ENCODE measurements at places on chromosomes 6 and 20.

GRCh38 chr20:32978009-32978335, 26.3 kb downstream of the SUN5 start:
- no peak for DNase-seq

- no peak for DNase-seq
Observed at GRCh38 chr6:136550045-136550329, 235 bp downstream of the MAP7 start.

DNA sequence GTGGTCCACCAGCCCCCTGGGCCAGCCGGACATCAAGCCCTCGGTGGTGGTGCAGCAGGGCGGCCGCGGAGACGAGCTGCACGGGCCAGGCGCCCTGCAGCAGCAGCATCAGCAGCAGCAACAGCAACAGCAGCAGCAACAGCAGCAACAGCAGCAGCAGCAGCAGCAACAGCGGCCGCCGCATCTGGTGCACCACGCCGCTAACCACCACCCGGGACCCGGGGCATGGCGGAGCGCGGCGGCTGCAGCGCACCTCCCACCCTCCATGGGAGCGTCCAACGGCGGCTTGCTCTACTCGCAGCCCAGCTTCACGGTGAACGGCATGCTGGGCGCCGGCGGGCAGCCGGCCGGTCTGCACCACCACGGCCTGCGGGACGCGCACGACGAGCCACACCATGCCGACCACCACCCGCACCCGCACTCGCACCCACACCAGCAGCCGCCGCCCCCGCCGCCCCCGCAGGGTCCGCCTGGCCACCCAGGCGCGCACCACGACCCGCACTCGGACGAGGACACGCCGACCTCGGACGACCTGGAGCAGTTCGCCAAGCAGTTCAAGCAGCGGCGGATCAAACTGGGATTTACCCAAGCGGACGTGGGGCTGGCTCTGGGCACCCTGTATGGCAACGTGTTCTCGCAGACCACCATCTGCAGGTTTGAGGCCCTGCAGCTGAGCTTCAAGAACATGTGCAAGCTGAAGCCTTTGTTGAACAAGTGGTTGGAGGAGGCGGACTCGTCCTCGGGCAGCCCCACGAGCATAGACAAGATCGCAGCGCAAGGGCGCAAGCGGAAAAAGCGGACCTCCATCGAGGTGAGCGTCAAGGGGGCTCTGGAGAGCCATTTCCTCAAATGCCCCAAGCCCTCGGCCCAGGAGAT, 1.0 kb downstream of the POU3F2 start:
- peak; percentile 75 for DNase-seq

- DNase-seq = no peak
Observed at GRCh38 chr20:10826111-10826510, 152.3 kb upstream of the JAG1 start.

DNA sequence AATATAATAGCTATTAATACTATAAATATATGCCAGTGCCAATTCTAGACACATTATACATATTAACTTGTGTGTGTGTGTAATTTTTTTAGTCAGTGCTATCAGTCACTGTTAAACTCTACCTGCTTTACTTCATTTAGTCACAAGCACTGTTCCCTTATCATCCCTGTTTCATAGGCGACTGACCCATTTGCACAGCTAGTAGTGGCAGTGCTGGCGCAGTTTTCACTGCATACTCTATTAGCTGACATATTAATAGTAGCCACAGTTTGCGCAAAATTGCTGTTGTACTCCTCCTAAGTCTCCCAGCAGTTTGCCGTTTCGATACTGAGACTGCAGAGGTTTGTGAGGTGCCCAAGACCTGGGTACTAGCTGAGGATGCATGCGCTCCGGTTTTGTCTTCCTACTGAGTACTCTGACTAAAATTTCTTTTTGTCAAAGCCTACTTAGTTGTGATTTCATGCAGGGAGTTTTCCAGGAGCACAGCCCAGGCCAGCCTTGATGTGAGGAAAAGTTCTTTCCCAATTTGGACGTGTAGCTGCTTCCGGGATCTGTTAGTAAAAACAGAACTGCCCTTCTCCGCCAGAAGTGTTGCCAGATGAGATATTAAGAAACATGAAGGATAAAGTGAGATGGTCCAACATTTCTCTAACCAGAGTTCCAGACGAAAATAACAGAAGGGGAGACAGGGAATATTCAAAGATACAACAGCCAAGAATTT, 5.6 kb downstream of the BAG2 start:
- DNase-seq = no peak

GRCh38 chr6:118843685-118844390, 50.1 kb upstream of the ASF1A start:
- no peak for DNase-seq

- no peak for DNase-seq
Observed at GRCh38 chr6:109865968-109866367, 112.1 kb upstream of the GPR6 start.

- peak; percentile 17 for DNase-seq
Observed at GRCh38 chr20:11546939-11547338, 370.8 kb upstream of the BTBD3 start.

GRCh38 chr6:160141001-160141726, 19.5 kb downstream of the SLC22A1 start:
- DNase-seq = no peak

DNA sequence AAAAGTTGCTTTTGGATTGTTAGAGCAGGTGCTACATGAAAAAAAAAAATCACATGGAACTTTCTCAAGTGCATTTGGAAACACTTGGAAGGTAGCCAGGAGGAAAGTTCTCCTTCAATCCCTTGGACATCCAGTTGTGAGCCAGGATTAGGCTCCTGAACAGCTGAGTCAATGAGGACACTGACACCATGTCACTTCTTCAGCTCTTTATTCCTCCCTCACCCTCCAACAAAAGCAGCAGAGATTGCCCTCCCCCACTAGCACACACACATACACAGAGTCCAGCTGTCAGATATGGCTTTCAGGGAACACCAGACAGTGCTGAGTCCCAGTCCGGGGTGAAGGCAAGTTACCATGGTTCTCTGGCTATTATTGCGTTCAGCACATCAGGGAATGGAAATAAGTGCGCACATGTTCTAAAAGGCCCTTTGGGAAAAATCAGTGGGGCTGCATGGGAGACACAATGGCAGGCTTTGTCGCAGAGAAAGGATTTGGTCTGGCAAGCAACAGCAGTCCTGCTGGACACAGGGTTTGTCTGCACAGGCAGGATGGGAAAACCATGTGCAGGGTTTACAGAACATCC, 124.7 kb upstream of the MARCKS start:
- peak; percentile 60 for DNase-seq

DNA sequence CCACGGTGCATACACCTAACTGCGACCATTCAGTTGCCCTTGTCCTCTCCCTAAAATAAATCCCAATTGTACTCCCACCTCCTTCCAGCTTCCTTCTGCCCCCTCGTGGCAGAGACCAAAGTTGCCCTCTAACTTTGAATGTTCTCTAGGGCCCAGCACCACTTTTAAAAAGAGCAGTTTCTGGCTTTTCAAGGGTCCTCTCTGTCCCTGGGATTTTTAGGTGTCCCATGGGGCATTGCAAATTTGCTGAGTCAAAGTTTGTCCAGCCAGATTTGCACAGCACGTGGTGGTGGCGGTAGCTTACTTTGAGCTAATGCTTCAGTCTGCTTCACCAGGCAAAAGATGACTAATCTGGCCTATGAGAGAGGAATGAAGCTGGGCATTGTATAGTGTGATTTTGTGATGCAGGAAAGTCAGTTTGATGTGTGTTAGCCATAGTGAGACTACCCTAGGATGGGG, 100.2 kb downstream of the PERP start:
- DNase-seq = peak; percentile 54

- no peak for DNase-seq
Observed at GRCh38 chr6:138431256-138432062, 27.4 kb downstream of the HEBP2 start.

DNA sequence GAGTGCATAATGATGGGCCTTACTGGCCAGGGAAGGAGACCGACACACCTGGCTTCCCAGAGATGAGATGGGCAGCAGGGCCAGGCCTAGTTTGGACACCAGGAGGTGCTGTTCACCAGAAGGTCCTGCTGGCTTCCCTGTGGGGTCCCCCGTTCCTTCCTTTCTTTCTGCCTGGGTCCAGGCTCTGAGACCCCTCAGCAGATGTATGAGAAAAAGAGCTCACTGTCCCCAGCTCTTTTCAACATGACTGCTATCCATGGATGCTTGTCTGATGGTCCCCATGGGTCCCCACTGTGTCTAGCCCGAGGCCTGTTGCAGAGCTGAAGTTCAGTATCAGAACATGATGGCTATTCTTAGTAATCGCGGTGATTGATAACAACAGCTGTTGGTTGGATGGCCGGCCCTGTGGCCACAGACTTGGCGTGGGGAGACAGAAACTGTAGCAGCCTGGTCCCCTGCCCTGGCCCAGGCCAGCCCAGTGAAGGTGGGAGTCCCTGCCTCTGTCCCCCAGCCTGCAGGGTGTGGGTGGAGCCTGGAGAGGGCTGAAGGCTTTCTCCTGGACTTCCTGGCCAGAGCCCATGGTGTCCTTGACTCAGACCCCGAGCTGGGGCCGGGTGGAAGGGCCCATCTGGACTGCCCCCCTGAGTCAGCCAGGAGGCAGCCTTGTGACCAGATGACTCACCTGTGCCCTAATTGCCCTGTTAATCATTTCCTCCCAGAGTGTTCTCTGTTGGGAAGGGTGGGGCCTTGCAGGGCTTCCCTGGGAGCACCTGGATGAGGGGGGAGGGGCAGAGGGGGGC, 9.9 kb upstream of the BAK1 start:
- no peak for DNase-seq

- DNase-seq = no peak
Observed at GRCh38 chr6:139099984-139100383, 34.9 kb upstream of the HECA start.

DNA sequence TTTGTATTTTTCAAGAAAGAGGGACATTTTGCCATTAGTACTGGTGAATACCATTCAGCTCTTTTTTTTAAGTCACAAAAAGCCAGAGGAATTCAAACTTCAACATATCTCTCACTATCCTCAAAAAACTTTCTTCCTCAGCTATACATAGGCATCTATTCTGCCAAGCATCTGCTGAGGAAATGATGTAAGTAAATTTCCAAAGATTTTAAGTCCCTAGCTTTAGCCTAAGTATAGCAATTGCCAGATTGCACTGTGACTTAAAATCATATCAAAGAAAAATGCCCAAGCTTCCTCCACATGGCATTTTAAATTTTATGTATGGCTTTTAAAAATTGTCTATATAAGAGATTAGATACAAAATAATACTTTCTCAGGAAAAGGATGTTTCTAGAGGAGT, 237.4 kb downstream of the EYS start:
- no peak for DNase-seq

DNA sequence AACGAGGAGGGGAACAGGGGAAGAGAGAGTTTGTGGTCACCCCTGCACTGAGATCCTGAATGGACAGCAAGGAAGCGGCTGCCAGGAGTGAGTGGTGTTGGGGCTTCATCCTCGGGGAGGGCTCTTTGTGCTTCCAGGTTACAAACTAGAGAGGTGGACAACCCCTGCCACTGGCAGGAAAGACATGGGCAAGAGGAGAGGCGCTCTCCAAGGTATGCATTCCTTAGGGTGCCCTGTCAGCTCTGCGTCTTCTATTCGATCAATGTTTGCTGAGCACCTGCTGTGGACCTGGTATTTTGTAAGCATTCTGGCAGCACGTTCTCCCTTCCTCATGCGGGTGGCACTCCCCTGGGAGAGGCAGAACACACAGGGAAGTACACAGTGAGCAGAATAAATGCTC, 93.6 kb downstream of the CDH4 start:
- no peak for DNase-seq

DNA sequence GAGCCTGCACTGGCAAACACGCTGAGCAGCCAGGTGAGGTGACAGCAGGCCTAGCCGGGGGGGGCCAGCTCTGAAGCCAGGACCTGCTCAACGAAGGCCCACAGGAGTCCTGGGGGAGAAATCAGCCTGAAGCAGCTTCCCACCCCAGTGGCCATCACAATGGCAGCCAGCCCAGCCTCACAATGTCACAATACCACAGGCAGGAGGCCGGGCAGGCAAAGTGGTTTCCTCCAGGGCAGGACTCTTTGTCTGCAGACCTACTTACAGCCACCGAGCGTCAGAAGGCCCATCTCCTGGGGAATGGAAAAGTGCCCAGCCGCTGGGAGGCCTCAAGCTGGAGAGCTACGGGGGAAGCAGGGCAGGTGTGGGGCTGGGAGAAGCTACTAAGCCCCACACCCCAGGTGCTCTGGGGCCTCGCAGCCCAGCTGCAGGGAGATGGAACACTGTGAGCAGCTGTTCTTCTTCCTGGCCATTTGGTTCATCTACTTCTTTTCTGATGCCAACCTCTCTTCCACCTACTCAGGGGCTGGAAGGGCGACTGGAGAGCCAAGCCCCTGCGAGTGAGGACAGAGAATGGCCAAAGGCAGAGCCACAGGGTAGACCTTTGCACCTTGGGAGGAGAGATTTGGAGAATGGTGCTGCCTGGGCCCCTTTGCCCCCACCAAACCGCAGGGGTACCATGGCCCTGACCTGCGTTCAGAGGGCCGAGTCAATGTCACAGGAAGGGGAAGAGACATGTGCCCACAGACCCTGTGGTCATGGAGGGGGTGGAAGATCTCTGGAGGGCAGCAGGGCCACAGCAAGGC, 22.3 kb upstream of the AVP start:
- no peak for DNase-seq

GRCh38 chr20:64119301-64119680, 11.9 kb upstream of the NPBWR2 start:
- DNase-seq = no peak

GRCh38 chr20:56761393-56761792, 132.3 kb downstream of the TFAP2C start:
- no peak for DNase-seq

Data from NCI-H526 (cell line).